ENCODE measurements at places on chromosomes 2 and 18. TPM values are rescaled to one million over a fixed set of nuclear protein-coding genes. Genes with fewer than 3 reads are reported as not detected.

The CRYBA2 gene
- 1,526 TPM for total RNA-seq

The EFEMP1 gene
- total RNA-seq: 228 TPM

The ZNF516 gene
- 75.4 TPM for total RNA-seq

The HOXD12 gene
- total RNA-seq: not detected

The CWC22 gene
- total RNA-seq: 35.2 TPM

The INHBB gene
- 25.7 TPM for total RNA-seq

The TFCP2L1 gene
- total RNA-seq: 1.1 TPM

The PRKAG3 gene
- 1.5 TPM for total RNA-seq

The HS6ST1 gene
- total RNA-seq: 64.9 TPM

The ZNF804A gene
- 21.1 TPM for total RNA-seq

The SLC8A1 gene
- 138 TPM for total RNA-seq

The MALL gene
- total RNA-seq: 10.9 TPM

The SERPINB3 gene
- total RNA-seq: not detected

The MROH2A gene
- total RNA-seq: not detected

The FBLN7 gene
- 17.3 TPM for total RNA-seq

The CDK15 gene
- total RNA-seq: 1.7 TPM

The CABLES1 gene
- total RNA-seq: 18.5 TPM

The TSGA10 gene
- 20.8 TPM for total RNA-seq

The CPLX4 gene
- 46.1 TPM for total RNA-seq

The TMEM247 gene
- total RNA-seq: not detected

The RNU2-63P gene
- total RNA-seq: not detected

The TLX2 gene
- total RNA-seq: 0.93 TPM

The DNER gene
- 83.2 TPM for total RNA-seq

The HOXD8 gene
- total RNA-seq: 2.1 TPM

The PCARE gene
- 57.0 TPM for total RNA-seq

The BCL2 gene
- 34.4 TPM for total RNA-seq

The REG3A gene
- not detected for total RNA-seq

The FOXD4L1 gene
- total RNA-seq: not detected

The CRYGC gene
- total RNA-seq: 1,741 TPM

The FER1L5 gene
- total RNA-seq: 0.60 TPM

The LOXHD1 gene
- 0.77 TPM for total RNA-seq

The NR4A2 gene
- total RNA-seq: 6.5 TPM

Measured in camera-type eye (tissue), 1 donor.